ENCODE measurements at places on chromosomes 5 and 9. TPM values are rescaled to one million over a fixed set of nuclear protein-coding genes. Genes with fewer than 3 reads are reported as not detected.
A peak's percentile ranks its signal among the peaks of the same experiment; 100 is the strongest.

GRCh38 chr9:131679261-131680020 is 60.4 kb downstream of the RAPGEF1 start:
- ATAC-seq: no peak

GRCh38 chr9:8826281-8826680 is 1026.7 kb upstream of the DMAC1 start:
- no peak for ATAC-seq

Gene ADAMTS16
- total RNA-seq: not detected

- ATAC-seq: no peak
These were observed 550.8 kb downstream of the BNC2 start for GRCh38 chr9:16319646-16320045.

DNA sequence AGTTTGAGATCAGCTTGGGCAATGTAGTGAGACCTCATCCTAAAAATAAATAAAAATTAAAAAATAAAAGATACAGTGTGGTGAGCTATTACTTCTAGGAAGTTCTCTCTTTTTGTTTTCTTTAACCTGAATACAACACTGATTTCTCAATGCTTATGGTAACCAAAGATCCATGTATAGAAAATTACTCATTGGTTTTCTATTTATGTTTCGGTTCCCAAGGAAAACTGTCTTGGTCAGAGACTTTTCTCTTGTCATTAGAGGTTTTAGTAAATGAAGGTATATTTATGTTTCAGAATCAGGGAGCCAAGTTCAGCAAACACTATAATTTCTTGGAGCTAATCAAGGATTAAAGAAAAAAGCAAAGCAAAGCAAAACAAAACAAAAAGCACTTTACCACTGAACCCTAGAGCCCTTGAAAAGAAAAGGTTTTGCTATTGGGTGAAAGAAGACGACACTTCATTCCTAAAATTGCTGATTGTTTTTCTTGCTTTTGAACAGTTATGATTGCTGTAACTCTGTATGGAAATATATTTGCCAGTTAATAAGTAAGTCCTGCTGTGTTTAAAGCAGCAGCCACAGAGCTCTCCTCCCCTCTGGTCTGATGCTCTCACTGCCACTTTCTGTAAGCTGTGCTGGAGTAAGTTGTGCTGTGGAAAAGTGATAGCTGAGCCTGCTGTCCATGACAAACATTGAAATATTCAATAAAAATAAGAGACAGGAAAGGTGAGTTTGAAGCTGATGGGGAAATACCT is 298.2 kb downstream of the CD180 start:
- ATAC-seq: no peak

Gene TGFBR1
- total RNA-seq: 56.0 TPM

Gene HRH2
- 4.0 TPM for total RNA-seq

GRCh38 chr9:114777821-114778609 is 27.8 kb downstream of the TNFSF15 start:
- ATAC-seq: peak; percentile 89

- ATAC-seq: no peak
These were observed 148.2 kb downstream of the CAAP1 start for GRCh38 chr9:26744191-26744965.

DNA sequence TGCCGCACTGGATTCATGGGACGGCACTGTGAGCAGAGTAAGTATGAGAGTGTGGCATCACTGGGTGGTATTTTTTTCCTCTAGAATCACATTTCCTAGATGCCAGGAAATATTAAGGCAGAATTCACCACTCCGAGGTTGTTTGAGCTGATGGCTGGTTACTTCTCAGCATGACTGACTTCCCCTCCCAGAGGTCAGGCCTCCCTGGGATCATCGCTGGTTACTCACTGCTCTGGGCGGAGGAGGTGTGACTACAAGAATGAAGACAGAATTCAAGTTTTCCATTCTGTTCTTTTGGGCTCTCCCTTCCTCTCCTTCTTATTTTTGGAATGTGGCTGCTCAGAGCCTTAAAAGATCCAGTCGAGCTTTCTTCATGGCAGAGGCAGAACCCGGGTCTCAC is 76.6 kb upstream of the PRRC1 start:
- no peak for ATAC-seq

DNA sequence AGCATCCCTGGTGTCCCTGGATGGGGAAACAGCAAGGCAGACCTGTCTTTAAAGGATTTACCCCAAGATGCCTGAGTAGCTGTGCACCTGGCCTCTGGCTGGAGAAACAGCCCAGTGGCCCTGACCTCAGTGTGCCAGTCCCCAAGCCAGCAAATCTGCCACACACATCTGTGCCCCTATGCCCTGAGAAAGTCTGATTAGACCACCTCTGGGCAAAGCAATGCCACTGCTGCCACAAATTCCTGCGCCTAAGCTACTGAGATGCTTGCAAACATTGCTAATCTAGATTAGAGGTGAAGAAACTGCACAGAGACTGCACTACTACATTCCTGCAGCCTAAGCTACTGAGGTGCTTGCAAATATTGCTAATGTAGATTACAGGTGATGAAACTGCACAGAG is 269.6 kb downstream of the CEMIP2 start:
- ATAC-seq: no peak

Gene RASGRF2
- 6.8 TPM for total RNA-seq

DNA sequence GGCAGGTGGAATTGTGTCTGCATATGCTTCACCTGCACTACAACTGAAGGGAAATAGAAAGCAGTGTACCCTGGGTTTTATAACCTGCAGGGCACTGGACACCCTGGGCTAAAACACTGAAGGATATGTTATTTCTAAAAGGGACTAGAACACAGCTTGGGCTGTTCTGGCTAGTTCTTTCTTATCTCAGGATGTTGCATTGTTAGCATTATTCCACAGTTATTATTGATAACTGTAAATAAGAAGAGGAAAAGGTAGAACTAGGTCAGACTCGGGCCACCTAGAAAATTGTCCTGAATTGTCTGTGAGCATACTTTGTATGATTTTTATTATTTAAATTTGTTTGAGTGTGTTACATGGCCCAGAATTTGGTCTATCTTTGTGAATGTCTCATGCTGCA is 493.9 kb upstream of the CDH9 start:
- no peak for ATAC-seq

- ATAC-seq: peak; percentile 73
These were observed 39.8 kb upstream of the SELENOP start for GRCh38 chr5:42851481-42851880.

DNA sequence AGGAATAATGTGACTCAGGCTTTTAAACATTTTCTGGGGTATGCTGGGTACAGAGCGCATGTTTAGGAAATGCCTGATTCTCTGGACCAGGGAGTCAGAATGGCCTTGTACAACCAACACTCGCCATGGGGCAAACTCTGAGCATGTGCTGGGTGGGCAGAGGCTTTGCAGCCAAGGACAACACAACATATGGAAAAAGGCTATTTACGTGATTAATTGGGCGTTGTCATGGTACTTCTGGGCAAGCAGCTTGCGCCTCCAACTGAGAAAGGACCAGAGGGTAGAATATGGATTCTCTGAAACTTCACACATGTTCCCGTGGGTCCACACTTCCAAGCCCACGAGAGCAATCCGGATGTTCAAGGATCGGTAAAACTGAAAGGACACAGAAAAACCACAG is 49.1 kb downstream of the NIPAL4 start:
- ATAC-seq: no peak

- no peak for ATAC-seq
These were observed 47.2 kb upstream of the DAB2 start for GRCh38 chr5:39471836-39472508.

DNA sequence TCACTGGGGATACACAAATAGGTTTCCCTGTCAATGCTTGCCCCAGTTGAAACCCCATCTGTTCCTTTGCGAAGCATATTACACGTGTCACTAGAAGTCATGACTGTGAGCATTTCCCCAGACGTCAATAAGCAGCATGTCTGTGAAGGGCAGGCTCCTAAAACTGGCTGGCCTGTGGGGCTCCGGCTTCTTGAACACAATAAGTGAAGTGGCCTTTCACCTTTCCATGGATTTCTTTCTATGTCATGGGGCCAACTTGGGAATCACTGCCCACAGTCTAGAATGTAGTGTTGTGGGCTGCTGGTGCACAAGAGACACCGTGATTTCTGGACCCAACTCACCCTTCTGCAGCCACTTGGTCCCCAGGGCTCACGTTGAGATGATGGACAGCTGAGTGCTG is 60.4 kb upstream of the CTSL start:
- ATAC-seq: no peak

- no peak for ATAC-seq
These were observed 278.0 kb upstream of the KLF9 start for GRCh38 chr9:70692431-70692830.

GRCh38 chr5:76818844-76819831 is at the start of gene F2RL1:
TSS of gene F2RL1 (plus strand) at chr5:76819030. CDS start at chr5:76819183, 153 bp downstream.
- ATAC-seq: peak; percentile 79

GRCh38 chr5:34899066-34899465 is 16.2 kb downstream of the RAD1 start:
- no peak for ATAC-seq

DNA sequence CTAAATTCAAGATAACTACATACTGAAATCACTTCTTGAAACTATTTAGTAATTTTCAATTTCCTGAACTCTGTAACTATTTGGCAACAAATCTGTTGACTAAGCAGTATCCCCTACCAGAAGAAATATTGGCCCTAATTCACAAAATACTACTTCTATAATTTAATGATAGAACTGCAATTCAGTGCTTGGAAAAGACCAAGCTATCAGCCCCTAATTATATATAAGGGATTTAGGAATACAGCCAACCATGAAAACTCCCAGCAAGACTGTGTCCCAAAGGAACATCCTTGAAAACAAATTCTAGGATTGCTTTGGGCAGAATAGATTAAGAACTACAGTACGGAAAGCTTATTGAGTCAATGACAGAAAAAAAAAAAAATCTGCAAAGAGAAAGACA is 169.2 kb downstream of the RAB3C start:
- no peak for ATAC-seq

Gene DAPK1
- 2.0 TPM for total RNA-seq

Gene OMD
- not detected for total RNA-seq

- ATAC-seq: peak; percentile 89
These were observed 8.5 kb upstream of the ACSL6 start for GRCh38 chr5:132019857-132020555.

Gene N4BP3
- 8.1 TPM for total RNA-seq

Gene KIF4B
- total RNA-seq: not detected
